CD4-positive, alpha-beta T cell treated with Interleukin-21 for 1 hour (primary cell): ENCODE measurements at places on chromosomes 16 and 17.

GRCh38 chr17:45146890-45147580 lies 1.2 kb upstream of the HEXIM1 start:
- no peak for DNase-seq

- DNase-seq, result no peak
Observed at GRCh38 chr17:50280068-50280467, 5.8 kb downstream of the TMEM92 start.

DNA sequence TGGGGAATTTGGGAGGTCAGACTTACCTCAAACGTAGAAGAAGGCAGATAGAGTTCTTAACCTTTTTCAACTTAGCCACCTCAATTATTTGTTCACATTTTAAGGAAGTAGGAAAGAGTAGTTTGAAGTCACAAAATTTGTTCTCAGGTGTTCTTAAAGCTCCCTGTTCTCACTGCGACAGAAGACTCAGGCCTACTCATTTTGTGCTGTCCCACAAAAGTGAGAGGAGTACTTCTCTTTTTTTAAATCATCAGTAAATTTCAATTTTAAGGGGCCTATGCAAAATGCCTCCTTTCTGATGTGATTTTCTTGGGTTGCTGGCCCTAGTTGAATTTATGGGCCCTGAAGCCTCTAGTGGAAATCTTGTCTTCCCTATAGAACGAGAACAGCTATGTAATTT lies 133.4 kb downstream of the MAP2K6 start:
- no peak for DNase-seq

DNA sequence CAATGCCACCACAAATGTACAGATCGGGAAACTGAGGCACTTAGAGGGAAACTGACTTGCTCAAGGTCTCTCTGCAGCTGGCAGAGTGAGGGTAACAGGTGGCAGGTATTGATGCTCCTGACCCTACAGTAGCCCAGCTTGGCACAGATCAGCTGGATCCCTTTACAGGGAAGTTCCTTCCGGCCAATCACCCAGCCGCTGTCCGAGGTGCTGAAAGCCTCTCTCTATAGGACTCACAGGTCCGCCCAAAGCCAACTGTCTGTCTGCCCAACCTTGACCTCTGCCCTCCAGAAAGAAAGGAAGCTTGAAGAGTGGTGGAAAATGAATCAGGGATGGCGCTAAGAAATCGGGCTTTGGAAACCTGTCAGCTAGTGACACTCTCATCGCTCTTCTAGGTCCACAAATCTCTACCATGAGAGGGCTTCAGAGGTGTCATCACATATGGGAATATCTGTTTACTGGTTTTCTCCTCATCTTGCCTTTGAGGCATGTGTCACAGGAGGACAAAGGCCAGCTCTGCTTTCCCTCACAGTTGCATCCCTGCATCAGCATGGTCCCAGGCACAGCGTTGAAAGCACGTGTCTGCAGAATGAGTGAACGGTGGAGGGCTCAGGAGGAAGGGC lies 246.2 kb downstream of the KATNIP start:
- no peak for DNase-seq

GRCh38 chr17:31677681-31678080 lies 181.4 kb downstream of the COPRS start:
- DNase-seq, result no peak
